Bone marrow (tissue), 2 donors: ENCODE measurements at places on chromosomes 4 and X.
A peak's percentile ranks its signal among the peaks of the same experiment; 100 is the strongest.

GRCh38 chrX:9440116-9440844, 24.6 kb upstream of the TBL1X start:
- no peak for DNase-seq

DNA sequence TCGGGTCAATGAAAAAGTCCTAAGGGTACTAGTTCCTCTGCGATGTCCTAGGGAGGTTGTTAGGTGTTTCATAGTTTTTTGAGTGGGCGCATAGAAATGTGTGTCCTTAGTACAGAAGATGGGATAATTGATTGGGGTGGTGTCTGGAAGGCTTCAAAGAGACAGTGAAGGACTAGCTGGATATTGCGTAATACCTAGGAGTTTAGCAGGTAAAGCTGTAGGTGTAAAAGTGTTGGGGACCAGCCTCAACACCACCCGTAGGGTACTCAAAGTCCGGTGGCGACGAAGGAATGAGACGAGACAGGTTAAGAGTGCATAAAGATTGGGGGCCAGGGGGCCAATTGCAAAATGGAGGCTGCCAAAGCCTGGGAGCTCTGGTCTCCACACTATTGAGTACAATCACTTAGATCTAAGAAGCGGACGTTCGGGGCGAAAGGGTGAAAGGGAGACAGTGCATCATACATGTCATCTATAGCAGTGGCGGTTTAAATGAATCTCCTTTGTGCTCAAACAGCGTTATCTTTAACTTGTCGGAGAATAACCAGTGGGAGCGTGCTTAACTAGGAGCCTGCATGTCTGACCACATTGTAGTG, 1.0 kb downstream of the TRMT44 start:
- DNase-seq = no peak

DNA sequence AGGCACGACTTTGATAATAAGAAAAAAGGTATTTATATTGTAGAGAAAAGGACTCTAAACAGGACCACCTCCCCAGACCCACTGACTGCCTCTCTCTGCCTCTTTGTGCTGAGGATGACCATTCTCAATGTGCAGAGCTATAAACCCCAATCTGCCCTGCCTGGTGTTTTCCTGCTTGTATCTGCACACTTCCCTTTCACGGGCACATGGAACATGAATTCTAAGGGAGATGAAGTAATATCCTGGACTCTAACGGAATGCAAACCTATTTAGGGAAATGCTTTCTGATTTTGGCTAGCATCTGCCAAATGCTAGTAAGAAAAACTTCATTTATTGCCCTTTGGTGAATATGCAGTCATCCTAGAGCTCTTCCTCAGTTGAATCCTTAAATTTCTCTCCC, 2.4 kb downstream of the DIPK2B start:
- no peak for DNase-seq

- no peak for DNase-seq
Measured at GRCh38 chrX:20971250-20971649, 403.0 kb upstream of the CNKSR2 start.

DNA sequence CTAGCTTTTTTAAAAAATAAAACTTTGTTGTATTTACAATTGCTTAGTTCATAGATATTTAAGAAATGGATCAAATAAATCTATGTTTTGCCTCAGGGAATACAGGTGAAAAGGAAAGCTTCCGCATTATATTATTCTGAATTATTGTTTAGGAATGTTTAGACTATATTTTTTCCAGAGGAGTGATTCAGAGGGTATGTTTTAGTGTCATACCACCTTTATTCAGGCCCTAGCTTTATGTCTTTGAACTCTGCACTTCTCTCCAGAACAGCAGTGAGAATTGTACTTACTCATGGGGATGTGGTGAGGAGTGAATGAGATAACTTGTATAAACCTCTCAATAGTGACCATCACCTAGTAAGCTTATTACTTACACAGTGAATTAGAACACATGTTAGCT, 14.0 kb downstream of the SLIT2 start:
- no peak for DNase-seq

GRCh38 chr4:110795971-110796370, 173.1 kb upstream of the PITX2 start:
- no peak for DNase-seq

GRCh38 chrX:97867266-97867665, 983.6 kb downstream of the RPA4 start:
- DNase-seq = no peak

- no peak for DNase-seq
Measured at GRCh38 chr4:48331577-48332330, 9.6 kb upstream of the SLAIN2 start.

DNA sequence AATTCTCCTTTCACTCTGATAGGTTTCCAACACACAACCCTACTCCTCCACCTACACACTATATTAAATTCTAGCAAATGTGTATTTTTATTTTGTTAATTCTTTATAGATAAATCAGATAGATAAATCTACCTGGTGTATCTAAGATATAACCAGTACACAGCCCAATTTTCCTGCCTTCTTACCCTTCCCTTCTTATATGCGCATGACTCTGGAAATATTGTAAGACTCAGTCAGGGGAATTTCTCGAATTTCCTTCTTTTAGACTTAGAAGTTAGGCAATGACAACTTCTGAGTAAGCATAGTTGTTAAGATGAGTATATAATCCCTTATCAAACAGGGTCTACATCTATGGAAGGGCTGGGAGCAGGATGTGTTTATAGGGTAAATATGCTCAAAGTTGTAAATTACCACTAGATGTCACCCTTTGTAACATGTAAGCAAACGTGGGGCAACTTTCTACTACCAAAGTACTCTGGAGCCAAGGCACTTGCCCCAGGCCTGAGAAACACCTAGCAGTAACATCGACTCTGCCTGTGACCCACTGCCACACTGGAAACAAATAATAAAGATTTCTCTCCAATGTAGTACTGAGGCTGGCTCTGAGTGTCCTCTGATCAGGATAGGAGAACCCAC, 444.7 kb downstream of the IQCM start:
- DNase-seq = no peak

GRCh38 chr4:145503486-145504072, 21.9 kb downstream of the SMAD1 start:
- no peak for DNase-seq

- no peak for DNase-seq
Measured at GRCh38 chr4:84482564-84483563, 16.2 kb downstream of the NKX6-1 start.

- no peak for DNase-seq
Measured at GRCh38 chr4:42306221-42307109, 90.8 kb upstream of the SHISA3 start.

DNA sequence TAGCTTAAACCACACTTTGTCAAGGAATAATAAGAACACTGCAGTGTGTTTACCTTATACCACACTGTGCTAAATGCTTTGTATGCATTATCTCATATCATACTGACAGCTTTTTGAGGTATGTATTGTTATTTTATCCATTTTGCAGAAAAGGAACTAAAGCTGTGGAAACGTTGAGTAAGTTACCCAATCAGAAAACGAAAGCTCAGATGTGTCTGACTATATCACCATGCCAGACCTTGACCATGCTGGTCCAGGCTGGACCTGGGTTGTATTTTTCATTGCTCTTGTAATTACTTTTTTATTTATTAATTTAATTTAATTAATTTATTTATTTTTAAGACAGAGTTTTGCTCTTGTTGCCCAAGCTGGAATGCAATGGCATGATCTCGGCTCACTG, 2.1 kb downstream of the HSD17B11 start:
- no peak for DNase-seq

DNA sequence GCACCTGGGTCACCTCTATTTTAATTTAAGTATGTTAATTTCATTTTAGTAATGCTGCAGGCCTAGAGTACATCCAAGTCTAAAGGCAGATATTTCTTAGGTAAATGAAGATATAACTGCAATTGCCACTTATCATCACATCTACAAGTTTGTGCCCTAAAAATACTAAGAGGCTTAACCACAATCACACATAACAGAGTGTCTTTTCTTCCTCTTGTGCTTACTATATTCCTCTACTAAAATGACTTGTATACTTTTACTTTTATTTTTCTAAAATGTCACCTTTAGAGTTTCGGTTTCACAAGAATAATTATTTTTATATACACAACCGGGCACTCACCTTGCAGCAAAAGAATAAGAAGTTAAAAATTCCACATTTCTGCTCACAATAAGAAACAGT, 77.9 kb downstream of the EFHC2 start:
- no peak for DNase-seq

DNA sequence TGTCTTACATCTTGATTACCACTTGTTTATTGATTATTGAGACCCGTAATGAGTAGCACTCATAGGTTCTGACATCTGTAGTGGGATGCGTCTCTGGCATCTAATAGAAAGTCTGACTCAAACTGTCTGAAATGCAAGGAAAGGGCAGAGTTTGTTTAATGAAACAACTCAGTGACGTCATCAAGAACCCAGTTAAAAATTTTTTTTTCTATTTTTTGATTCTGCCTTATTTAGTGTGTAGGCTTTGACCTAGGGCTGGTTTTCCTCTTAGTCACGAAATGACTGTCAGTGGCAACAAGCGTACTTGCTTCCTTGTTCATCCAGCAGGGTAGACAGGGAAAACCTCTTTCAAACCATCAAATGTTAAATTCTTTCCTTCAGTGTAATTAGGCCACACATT, 3.1 kb upstream of the CDKL5 start:
- no peak for DNase-seq

- DNase-seq = no peak
Measured at GRCh38 chr4:5930456-5930855, 37.6 kb upstream of the CRMP1 start.

GRCh38 chr4:48968814-48969213, 17.3 kb upstream of the CWH43 start:
- no peak for DNase-seq

GRCh38 chr4:150130933-150131332, 52.7 kb downstream of the DCLK2 start:
- DNase-seq = no peak

DNA sequence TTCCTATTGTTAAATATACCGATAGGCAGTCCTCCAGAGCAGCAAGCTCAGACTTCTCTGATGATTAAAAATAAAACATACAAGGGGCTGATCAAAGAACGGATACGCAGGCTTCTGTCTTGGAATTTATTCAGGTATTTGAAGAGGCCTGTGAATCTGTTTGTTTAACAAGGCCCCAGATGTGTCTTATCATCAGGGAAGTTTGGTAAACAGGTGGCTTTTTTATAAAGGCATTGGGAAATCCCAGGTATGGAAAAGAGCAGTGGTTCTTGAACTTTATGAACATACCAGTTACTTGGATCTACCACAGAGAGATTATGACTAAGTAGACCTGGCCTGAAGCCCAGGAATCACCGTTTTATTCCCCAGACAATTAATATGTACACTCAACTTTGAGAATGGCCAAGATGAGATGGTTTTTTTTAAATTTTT, 47.9 kb downstream of the SOWAHB start:
- DNase-seq = no peak

GRCh38 chr4:93764639-93765246, 63.8 kb upstream of the ATOH1 start:
- peak; percentile 8 for DNase-seq

- DNase-seq = no peak
Measured at GRCh38 chr4:87270144-87270543, 49.7 kb upstream of the KLHL8 start.

GRCh38 chrX:41482154-41482850, 35.2 kb downstream of the NYX start:
- DNase-seq = no peak

DNA sequence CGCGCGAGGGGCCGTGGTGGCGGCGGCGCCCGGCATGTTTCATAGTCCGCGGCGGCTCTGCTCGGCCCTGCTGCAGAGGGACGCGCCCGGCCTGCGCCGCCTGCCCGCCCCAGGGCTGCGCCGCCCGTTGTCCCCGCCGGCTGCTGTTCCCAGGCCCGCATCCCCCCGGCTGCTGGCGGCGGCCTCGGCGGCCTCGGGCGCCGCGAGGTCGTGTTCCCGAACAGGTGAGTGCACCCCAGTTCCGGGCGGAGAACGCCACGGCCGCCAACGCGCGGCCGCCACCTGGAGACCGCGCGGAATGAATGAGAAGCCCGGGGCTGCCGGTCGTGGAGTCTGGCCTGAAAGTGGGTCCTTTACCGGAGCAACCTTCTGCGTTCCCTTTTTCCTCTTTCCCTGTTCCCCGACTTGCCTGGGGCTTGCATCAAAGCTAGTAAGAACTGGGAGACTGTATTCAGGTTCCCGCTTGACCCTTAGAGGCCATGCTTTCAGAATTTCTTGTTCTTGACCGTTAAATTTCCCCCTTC, 429 bp downstream of the NOCT start:
- DNase-seq = no peak

- no peak for DNase-seq
Measured at GRCh38 chr4:170336238-170336775, 246.6 kb upstream of the AADAT start.

GRCh38 chrX:14028473-14028872, 1.2 kb downstream of the GEMIN8 start:
- no peak for DNase-seq

GRCh38 chr4:76670631-76671030, 227.3 kb downstream of the SOWAHB start:
- no peak for DNase-seq

DNA sequence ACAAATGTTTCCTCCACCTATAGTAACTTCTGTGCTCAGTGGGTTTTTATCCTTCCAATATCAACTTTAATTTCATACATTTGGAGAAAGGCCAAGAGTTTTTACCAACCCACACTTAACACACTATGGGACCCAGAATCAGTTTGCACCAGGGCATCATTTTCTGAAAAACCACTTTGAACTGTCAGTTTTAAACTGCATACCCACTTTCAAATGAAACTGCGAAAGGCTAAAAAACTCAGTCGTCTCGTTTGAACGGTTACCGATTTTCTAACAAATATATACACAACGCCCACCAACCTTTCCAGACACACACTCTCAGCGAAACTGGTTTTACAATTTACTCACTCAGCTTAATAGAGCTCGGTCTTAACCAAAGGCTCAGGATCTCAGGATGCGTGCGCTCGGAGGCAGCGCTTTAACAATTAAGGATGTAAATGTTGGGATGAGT, 376 bp downstream of the ABCG2 start:
- DNase-seq = no peak

GRCh38 chr4:6424425-6424824, 48.0 kb downstream of the PPP2R2C start:
- no peak for DNase-seq

DNA sequence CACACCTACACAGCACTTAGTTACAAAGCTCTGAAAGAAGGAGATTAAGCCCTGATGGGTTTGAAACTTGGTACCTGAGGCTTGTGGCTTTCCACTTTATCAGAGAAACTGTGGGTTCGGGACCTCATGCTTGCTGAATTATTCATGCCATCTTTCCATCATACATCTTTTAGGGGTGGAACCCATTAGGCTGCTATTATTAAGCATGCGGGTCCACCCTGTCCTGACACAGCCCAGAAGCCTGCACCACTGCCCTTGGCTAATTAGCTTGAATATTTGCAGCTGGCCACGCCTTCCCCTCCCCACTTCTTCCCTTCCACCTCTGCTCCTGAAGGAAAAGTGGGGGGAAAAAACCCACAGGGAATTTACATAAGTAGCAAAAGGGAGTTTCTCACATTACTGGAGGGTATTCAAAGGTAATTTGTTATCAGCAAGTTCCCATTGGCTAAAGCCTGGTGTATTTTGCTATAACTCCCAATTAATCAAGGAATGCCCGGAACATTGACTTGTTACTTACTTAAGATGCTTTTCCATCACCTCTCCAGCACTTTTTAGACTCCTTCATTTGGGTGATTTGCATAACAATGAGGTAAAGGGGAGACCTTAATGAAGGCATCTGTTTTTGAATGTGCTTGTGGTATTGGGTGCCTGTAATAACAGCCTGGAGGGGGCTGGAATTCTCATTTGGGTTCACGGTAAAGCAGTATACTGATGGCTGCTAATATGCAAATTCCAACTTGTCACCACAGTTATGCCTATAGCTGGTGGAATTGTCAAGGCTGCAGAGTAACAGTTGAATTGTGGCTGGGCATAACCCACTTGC, 231.7 kb upstream of the GATB start:
- DNase-seq = no peak

- no peak for DNase-seq
Measured at GRCh38 chr4:92658318-92658717, 354.6 kb downstream of the GRID2 start.
